ENCODE measurements at places on chromosomes 12 and 14. TPM values are rescaled to one million over a fixed set of nuclear protein-coding genes. Genes with fewer than 3 reads are reported as not detected.

KRT82 gene
- total RNA-seq = not detected

TMEM52B gene
- total RNA-seq = not detected

DNA sequence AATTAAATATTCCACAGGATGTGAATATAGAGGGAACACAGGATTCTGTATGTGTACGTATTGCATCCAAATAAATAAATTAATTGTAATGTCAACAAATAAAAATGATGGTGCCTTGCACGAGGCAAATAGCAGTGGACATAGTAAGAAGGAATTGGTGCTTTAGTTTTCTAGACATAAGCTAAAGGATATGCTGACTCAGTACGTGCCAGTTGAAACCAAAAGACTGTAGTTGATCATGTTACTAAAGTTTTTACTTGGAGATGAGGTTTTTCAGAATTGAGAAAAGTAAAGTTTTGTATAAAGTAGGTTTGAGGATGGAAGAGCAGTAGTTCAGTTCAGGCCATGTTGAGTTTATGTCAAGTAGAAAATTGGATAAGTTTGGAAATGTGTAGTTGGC lies 807.2 kb downstream of the SLC16A7 start:
- DNase-seq = no peak

- DNase-seq = no peak
These were observed 154.6 kb downstream of the SLC6A15 start for GRCh38 chr12:84757978-84758377.

- DNase-seq = no peak
These were observed at the start of gene IKZF4 for GRCh38 chr12:56020423-56021184. Gene IKZF4, plus strand, starts transcription at chr12:56021043. Its CDS starts 451 bp downstream, at chr12:56021494.

DNA sequence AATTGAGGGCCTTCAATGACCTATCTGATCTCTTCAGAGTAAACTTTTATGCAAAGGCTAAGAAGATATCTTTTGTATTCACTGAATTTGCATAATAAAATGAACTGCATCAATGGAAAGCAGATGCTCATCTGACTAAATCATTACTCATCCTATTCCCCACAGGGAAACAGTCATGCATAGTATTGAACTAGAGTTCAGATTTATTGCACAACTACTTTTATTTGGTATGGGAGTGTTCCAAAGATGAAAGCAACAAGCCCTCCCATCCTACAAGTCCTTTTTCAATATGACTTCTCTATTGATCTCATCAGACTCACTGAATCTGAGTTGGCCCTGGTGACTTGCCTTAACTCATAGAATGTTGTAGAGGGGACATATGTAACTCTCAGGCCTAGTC lies 159.8 kb downstream of the KITLG start:
- DNase-seq = no peak

DNA sequence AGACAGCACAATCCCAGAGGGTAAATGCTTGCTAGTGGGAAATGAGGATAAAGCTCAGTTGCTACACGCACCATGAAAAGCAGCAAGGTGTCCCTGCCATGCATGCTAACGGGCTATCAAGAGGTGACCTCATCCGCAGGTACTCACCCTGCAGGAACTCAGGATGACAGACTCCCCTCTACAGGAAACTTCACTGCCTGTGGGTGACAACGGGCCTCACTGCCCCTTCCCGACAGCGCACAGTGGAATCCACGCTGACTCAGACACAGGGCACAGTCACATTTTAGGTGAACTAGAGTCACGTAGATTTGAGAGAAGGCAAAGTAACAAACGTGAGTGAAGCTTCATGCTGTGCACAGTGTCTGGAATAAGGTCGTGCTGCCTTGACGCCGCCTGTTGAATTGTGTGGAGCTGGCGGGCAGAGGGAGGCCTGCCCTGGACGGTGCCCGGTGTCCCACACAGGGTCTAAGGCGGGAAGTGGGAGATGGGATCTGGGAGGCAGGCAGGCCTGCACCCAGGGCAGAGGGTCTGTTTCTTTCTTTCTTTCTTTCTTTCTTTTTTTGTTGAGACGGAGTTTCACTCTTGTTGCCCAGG lies 331.8 kb downstream of the TMEM132D start:
- no peak for DNase-seq

GRCh38 chr14:90613997-90614396 lies 202.2 kb downstream of the TTC7B start:
- DNase-seq = no peak
